ENCODE measurements at places on chromosomes 5 and 9.

DNA sequence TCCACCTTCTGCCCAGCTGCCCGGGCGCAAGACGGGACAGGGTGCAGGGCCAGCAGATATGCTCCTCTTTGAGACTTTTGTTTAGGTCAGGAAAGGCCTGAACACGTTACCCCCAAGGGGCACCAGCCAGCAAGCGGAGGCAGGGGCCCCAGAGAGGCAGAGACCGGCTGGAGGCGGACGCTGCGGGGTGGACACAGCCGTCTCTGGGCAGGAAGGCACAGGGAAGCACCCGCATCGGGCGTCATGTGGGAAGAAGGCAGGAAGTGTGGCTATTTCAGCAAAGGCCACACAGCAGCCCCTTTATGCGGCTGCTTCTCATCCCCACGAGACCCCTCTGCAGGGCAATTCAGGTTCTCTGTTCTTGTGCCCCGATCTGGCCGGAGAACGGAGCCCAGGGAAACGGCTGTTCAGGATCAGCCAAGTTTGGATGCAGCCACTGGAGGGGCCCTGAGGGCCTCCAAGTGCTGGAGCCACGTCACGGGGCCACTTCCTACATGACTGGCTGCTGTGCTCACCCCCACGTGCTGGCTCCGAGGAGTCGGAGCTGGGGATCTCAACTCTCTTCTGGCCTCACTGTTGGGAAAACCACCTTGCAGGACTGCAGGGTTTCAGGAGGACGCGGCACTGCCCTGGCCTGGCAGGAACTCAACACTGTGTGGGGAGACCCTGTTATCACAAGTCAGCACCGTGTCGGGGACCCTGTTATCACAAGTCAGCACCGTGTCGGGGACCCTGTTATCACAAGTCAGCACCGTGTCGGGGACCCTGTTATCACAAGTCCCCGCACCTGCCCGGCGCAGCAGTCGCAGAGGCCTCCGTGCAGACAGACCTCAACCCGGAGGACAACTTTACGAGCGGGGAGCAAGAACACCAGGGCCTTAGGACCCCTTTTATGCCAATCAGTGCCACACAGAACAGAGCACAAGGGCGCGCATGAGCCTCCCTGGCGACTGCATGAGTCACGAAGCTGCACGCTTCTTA is 44.4 kb downstream of the SLC12A7 start:
- no peak for DNase-seq

DNA sequence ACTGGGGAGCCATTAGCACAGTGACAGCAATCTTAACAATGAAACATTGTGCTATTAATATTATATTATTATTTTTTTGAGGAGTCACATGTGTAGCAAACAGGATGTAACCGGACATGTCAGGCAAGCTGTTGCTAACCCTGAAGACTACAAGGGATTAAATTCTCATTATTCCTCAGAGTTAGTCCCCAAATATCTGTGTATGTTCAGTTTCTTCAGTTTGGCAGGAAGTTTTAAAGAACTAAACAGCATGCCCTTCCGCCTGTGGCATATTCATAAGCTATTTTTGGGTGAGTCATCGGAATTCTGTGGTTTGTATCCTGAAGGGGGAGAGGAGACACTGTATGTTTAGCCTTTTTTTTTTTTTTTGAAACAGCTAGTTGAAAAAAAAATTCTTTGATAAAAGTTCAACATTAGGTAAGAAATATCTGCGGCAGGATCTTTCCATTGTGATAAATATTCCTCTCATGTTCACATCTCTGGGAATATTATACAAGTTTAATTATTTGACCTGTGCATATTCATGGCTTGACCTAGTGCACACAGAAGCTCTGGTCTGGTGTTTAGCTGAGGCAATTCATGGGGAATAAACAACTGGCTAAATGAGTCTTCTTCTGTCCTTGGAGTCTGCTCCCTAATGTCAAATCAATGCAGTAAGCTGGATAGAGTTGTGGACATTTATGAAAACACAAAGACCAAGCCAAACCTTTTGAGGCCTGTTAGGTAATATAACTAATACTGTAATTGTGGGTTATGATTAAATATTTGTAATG is 202.7 kb upstream of the CDKN2B start:
- DNase-seq: no peak

DNA sequence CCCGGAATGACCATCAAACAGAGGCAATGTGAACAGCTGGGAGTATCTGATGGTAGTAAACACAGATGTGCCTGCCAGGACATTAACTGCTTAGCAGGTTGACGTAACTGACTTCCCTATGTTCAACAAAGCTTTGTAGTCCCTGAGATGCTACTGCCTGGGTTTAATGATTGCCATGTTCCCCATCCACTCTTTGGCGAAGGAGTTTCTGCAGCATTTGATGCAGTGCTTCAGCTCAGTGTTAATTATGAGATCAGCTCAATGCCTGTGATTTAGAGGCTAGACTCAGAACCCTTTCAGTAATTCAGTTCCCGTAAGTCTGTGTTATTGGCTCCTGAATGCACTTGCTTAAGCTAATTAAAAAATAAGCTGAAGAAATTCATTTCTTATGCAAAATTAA is 547.3 kb upstream of the ZNF608 start:
- DNase-seq: no peak

DNA sequence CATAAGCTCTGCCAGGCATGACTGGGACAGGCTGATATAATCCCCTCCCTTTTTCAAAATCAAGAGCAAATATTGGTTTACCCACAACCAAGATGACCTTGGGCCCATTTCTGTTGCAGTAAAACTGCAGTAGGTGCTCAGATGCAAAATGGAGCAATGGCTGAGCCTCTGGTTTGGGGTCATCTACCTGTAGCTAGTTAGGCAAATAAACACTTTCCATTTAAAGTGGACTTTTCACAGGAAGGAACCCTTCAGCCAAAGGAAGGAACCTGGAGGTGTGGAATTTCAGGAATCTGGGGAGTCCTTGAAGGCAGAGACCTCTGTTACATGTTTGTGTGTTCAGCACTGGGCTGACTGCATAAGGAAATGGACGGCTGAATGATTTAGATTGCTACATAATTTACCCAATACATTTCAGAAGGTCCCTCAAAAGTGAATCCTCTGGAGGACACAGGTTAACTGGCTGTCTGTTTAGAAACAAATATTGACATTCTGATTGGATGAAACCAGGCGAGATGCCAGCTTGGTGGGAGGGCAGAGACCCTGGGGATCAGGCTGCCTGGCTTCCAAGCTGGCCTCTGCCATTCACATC is 170.1 kb upstream of the ZNF618 start:
- DNase-seq: no peak

DNA sequence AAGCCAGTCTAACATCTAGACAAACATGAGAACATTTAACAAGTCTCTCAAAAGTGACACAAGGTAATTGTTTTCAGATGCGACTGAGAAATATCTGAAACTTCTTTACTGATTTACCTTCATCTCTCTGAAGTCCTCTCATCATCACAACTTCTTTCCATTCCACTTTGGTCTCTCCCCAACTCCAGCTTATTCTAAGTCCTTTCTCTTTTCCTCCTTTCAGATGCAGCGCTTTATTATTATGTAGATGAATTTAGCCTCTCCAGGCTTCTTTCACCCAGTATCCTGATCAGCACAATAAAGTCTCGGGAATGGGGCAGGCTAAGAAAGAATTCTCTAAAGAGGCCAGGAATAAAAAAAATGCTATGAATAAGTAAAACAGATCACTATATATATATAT is 128.0 kb downstream of the KCTD16 start:
- DNase-seq: no peak

DNA sequence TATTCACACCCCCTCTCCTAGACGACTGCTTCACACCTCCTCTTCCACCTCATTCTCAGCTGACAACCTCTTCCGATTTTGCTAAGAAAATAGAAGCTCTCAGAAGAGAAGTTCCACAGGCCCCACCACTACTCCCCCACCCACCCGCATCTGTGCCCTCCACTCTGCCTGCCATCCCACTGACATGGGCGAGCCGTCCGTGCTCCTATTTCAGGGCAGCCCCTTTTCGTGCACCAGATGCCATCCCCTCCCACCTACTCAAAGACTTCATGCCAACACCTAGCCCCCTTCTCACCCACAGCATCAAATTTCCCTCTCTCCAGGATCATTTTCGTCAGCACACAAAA is 34.6 kb upstream of the JADE2 start:
- DNase-seq: no peak

GRCh38 chr9:80883826-80884579 is 805.3 kb downstream of the TLE1 start:
- no peak for DNase-seq

DNA sequence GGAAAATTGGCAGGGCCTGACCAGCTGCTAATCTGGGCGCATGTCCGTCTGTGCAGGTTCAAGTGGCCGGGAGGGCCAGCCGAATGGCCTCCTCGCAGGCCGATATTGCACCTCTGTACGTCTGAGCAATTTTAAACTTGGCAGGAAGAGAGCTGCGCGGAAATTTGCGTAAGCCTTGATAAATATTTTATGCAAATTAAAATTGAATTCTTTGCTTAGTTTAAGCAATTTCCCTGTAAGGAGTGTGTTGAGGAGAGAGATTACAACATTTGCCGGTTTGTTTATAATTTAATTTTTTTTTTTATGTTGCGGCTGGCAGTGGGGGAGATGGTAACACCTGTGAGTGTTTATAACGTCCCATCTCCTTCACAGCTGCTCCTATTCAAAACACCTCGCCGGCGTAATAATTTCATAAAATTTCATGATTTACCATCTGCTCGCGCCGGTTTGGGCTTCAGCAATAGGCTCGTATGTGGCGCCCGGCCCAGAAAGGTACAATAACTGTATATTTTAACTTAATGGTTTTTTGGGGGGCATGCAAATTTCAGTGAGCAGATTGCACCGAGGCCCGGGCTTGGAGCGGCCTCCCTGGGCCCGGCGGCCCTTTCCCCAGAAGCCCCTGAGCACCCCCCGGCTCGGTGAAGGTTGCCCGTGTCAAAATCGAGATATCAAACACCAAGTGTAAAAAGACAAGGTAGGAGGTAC is 269.4 kb upstream of the MVB12B start:
- DNase-seq: no peak

GRCh38 chr9:33349743-33350142 is 52.6 kb downstream of the AQP7 start:
- DNase-seq: no peak

DNA sequence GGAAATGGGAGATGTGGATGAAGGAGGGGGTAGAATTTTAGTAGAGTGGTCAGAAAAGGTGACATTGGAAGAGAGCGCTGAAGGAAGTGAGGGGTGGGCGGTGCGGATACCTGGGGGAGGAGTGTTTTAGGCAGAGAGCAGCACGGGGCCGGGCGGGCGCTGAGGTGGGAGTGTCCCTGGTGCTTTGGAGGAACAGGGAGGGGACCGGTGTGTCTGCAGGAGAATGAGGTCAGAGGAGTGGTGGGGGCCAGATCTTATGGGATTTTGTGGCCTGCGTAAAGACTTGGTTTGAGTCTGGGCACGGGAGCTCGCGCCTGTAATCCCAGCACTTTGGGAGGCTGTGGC is 5.8 kb upstream of the PSD2 start:
- DNase-seq: no peak

- no peak for DNase-seq
Observed at GRCh38 chr5:169151051-169151805, 149.7 kb downstream of the SLIT3 start.

GRCh38 chr5:32283539-32284377 is 29.0 kb downstream of the MTMR12 start:
- no peak for DNase-seq

- no peak for DNase-seq
Observed at GRCh38 chr5:91382530-91383026, 539 bp downstream of the ARRDC3 start.

DNA sequence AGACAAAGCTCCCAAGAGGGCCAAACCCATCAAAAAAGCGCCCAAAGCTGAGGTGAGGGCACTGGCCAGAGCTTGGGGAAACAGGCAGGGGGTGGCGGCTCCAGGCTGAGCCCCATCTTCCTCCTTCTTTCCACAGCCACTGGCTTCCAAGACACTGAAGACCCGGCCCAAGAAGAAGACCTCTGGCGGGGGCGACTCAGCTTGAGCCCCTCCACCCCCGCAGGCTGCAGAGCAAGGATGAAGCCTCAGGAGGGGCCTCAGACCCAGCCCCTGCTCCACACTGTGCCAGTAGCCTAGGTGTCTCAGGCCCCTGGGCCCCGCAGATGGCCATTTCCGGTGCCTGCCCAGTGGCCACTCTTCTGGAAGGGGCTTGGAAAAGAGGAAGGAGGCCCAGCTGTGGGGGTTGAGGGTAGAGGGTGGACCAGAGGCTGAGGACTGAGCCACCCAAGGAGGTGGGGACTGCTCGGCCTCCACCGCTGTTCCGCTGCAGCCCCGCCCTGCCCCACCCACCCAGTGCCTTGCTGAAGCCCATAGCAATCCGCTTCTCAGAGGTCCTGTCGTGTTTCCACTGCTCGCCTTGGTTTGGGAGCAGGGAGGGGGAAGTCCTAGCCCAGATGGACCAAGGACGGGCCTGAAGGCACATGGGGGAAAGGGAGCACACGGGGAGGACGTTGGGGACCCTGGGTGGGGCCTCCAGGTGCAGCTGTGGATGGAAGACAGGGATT is 6.9 kb downstream of the REEP2 start:
- no peak for DNase-seq

- DNase-seq: no peak
Observed at GRCh38 chr9:113129884-113130283, 20.9 kb upstream of the SLC31A2 start.

DNA sequence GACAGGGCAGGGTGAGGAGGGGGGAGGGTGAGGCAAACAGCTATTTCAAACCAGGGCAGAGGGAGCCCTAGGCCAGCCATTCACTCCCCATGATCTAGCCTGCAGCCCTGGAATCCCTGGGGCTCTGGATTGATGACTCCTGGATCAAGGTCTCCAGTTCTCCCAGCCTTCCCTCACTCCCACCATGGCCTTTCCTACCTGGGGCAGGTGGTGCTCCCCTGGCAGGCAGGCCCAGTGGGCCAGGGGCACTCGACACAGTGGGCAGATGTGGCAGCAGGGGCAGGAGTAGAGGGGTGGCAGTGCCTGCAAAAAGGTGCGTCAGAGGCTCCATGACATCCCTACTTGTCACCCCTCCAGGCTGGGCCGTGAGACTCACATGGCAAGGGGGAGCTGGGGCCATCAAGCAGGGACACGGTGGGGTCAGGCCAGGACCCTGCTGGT is 6.0 kb downstream of the KIF12 start:
- no peak for DNase-seq

DNA sequence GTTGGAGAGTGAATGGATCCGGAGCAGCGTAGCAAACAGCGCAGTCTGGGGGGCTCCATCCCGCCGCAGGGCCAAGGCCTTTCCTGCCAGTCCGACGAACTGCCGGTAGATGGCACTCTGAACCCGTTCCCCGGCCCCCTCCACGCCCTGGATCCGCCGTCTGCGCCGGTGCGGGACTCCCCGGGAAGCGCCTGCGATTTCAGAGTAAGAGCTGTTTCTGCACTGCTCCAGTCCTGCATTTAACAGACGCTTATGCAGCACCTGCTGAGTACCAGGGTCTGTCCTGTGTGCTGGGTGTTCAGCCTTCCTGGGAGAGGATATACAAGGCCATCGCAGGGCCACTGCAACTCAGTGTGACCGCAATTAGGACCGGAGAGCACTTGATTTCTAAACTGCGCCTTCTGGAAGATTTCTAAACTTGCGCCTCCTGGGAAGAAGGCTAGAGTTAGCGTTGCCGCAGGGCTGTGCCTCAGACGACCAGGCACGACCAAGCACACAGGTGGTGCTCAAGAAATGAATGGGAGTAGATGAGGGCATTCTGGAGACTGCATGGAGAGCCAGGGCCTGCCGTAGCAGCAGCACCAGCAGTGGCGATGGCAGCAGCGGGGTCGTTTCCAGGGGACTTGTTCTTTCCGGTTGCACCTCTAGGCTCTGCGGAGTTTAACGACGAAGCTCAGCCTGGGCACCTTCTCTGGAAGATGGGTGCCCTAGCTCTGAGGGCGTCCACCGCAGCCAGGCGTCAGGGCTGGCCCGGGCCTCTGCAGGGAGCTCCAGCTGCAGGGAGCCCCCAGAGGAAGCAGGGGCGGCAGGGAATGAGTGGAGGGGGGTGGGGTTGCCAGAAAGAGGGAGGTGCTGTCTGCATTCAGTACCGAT is 14.3 kb upstream of the TIFAB start:
- DNase-seq: peak; percentile 81

Measured in left cardiac atrium (tissue), 4 donors.